Posterior cingulate gyrus (tissue), 11 donors: ENCODE measurements at places on chromosomes 2 and 18.
A peak's percentile ranks its signal among the peaks of the same experiment; 100 is the strongest.

GRCh38 chr2:181596556-181596955 is 60.3 kb downstream of the CERKL start:
- DNase-seq: no peak

DNA sequence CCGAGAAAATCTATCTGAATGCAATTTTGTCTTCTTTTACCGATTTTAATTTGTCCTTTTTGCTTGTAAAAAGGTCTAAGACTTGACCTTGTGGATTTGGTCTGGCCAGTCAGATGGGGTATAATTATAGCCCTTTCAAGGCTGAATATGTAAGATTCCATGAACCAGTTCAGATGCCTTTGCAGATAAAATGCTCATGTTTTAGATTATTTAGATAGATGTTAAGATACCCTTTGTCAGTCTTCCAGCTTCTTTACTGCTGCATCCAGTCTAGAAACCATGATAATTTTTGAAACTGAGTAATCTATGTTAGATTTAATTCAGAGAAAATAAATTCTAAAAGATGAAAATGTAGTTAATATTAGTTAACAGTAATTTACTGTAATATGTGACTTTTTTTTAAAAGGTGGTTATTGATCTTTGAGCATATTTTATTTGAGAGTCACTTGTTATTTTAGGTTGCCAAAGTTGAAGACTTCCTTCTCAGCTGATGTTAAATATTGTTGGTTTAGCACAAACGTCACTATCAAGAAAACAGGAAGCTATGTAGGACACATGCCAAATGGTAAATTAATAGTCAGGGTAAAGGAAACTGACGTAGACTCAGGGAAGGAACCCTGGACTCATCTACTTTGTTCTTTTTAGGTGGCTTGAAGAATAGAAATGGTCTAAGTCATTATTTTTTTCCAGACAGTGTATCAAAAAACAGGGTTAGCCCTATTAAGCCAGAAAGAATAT is 29.8 kb downstream of the BABAM2 start:
- no peak for DNase-seq

GRCh38 chr2:216119986-216120385 is 10.8 kb downstream of the XRCC5 start:
- DNase-seq: no peak

DNA sequence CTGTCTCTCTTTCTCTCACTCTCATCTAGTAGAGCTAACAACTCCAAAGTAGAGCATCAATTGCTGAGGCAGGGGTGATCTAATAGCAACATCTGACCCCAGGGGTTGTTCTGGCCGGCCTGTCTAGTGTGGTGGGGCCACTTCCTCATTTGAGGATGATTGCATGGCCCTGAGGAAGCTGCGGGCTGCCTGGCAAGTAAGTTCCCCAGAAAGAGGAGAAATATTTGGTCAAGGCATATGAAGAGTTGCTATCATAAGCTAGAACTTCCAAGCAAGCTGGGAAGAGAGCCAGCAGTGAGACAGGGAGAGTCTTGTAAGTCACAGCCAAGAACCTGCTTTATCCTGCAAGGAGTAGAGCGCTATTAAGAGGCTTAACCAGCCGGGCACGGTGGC is 50.8 kb upstream of the TMEM87B start:
- DNase-seq: peak; percentile 36

GRCh38 chr2:42337356-42337820 is 23.6 kb downstream of the COX7A2L start:
- no peak for DNase-seq
